ENCODE measurements at places on chromosomes 6 and 20.

- DNase-seq: no peak
Measured at GRCh38 chr6:70763754-70764510, 96.2 kb downstream of the SMAP1 start.

GRCh38 chr6:143196525-143197225, 136.0 kb downstream of the AIG1 start:
- no peak for DNase-seq

DNA sequence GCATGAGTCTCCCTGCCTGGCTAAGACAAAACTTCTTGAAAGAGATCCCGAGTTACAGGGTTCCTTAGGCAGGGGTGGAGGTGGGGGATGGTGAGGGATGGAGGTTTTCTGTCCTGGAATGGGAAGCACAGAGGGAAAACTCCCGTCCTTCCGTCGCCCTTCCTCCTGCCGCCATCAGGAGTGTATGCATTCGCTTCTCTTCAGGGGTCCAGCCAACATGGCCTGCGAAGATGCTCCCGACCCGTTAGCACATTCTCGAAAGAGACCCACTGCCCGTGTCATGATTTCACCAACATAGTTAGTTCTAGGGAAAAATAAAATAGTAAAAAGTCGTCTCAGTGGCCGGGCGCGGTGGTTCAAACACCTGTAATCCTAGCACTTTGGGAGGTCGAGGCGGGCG, 37.1 kb downstream of the KIF25 start:
- no peak for DNase-seq

DNA sequence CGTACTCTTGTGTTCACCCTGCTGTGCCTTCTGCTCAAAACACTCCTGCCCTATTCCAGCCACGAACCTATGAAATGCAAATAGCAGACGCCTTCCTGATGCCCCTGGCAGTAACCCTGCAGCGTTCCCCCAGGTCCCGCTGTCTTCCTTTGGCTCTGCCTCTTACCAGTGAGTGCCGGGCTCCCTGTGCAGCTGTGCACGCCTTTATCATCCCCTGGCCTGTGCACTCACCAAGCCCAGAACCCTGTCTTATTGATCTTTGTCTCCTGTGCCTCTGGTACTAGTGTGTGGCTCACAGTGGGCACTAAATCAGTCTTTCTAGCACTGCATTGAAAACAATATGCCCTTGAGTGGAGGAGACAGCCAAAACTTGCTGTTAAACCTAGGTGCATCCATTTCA, 19.7 kb downstream of the ZDHHC14 start:
- no peak for DNase-seq

- DNase-seq: no peak
Measured at GRCh38 chr20:34915749-34916455, 39.5 kb downstream of the ACSS2 start.

GRCh38 chr20:38450412-38450975, 15.4 kb upstream of the SNHG17 start:
- DNase-seq: peak; percentile 45

Data from HTR-8/SVneo (cell line).